Germinal center (tissue), 1 donor: ENCODE measurements at places on chromosomes 1 and 21.

DNA sequence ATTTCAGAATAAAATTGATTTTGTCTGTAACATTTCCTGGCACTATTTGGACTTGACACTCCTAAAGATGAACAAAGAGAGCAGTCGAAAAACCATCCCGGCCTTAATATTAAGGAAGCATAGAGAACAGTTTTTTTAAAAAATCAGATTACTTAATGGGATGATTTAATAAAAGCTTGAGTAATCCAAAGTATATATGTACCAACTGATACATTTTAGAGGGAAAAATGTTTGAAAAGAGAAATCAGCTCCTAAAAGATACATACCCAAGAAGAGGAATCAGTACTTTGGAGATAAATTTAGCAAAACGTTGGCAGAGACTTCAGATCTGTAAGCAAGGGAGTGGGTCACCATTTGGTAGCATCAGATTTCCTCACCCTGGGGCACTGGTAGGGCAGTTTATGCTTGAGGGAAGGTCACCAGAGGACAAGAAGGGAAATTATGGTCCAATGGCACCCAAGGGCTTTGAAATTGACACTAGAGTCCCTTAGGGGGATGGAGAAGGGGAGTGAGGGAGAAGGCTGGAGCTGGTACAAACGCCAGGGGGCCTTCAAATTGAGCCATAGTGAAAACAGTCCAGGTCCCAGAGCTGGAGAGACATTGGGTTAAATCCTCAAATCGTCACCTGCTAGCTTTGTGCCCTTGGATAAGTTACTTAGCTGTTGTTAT lies 5.9 kb downstream of the SLAMF7 start:
- DNase-seq: no peak

DNA sequence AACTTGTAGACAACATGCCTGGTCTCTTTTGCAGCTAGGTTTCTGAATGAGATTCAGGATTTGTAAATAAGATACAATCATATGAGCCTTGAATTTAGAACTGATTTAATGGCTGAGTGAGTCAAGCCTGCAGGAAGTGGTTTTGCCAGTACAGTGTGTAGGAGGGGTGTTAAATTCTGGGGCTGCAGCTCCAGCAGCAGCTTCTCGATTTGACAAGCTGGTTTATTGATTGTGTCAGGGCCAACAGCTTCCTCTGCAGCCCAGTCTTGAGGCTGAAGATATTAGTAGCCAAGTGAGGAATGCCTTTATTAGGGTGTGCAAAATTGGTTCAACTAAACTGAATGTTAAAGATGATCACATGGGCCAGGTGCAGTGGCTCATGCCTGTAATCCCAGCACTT lies 11.5 kb upstream of the PLA2G5 start:
- DNase-seq: no peak

DNA sequence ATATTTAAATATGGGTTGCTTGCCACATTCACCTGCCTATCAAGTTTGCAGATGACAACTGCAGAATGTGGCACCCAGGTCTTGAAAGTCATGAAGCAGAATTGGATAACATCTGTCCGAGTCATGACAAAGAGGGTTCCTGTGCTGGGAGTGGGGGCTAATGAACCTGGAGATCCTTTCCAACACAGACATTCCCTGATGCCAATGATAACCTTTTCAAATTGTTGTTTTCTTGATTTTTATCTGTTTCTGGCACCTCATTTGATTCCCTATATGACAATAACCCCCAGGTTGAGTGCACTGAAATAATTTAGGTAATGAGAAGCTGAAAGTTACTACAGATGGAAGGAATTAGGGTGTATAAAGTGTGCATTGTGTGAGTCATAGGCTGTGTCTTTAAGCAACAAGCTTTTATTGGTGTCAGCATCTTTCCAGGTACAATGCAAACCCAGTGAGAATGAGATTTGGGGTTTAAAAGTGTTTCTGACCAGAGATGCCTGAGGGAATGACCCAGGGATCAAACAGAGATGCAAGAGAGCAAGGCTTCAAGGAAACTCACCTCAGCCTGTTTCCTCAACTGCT lies 32.0 kb upstream of the IL10 start:
- DNase-seq: no peak

- DNase-seq: no peak
Observed at GRCh38 chr1:200862713-200863415, 9.9 kb upstream of the GPR25 start.

DNA sequence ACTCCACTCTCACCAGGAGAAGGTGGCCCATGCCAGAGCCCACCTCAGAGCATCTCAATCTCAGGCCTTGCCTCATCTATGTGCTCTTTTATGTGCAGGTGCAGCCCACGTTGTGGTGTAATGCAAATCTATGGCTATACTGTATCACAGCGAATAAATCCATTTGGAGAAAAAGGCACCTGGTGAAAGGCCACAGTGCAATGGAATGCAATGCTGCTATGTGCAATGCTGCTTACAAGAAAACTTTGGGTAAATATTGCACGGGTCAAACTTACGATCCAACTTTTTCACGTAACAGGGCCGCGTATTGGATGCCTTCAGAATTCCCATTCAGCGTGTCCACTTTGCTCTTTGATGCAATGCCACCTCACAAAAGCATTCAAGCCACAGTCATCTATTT lies 13.5 kb downstream of the ZBTB18 start:
- DNase-seq: no peak

DNA sequence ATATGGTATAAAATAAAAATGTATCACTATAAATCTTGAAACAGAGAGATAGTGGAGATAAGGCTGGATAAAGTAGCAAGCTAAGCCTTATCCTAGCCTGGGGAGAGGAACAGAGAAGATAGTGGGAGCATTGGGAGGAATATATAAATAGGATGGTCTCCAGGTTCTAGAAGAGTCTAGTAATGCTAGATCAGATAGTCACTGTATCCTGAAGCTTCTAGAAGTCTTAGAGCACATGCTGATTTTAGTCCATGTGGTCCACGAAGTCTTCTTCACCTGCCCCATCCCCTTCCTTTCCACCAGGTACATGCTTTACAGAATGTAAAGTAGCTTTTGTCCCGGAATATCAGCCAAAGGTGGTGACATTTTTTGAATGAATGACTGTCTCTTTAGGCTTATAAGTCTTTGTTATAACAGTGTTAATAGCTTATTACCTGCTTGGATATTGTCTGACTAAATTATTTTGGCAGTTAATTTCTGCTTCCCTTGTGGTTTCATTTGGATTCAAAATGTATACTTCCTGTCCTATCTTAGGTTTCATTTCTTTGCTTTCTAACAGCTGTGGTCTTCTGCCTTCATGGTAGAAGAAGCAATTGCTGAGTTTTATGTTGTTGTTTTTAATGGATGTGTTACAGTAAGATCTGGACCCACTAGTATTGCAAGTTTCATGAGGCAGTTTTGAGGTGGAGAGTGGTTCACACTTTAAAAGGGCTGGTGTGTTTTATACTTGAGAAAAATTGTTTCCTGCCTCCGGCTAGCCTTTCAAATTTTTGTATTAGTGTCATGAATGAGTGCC lies 5.9 kb downstream of the SMG7 start:
- peak; percentile 24 for DNase-seq

DNA sequence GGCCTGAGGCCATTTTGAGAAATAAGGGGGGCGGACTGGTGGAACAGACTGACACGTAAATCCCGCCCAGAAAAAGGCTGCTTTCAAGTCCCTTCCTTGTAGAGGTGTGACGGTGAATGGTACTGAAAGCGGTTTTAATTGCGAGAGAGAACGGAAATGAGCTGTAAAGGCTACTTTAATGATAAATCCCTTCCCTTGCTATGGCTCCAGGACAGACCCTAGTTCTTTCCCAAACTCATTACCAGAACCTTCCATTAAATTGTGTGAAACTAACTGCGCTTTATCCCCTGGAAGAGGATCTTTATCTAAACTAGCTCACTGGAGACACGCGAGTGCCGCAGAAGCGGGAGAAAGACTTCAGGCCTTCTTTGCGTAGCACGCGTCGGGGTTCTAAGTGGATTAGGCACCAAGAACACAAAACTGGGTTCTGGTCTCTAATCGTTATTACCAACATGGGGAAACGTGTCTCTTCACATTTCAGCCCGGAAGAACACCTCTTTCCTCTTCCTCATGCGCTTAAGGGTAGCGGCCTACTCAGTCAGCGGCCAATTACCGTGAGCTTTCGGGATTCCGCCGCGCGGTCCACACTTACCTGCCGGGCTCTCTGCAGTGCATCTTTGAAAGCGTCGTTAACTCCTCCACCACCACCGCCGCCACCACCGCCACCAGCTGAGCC lies 441 bp downstream of the FUBP1 start:
- DNase-seq: peak; percentile 74

DNA sequence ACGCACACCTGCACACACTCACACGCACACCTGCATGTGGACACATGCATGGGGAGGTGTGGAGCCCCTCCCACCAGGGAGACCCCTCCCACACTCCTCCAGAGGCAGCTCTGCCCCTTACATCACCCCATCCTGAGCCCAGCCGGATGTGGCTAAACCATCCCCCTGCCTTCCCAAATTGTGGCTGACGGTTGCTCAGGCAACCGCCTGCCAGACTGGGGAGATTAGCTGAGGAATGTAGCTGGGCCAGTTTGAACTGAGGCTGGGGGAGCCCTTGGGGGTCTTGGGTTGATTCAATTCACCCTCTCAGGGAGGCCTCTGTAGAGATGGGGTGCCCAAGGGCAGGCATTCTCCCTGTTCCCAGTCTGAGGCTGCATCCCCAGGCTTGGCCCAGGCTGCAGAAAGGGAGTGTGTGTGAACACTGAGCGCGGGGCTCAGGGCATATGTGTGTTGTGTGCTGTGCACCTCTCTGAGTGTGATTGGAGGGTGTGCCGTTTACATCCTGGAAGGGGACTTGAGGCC lies 12.9 kb downstream of the PTPRU start:
- no peak for DNase-seq
